ENCODE measurements at places on chromosomes 5 and 9.

- ATAC-seq = no peak
Measured at GRCh38 chr5:54017580-54017979, 292.8 kb downstream of the ARL15 start.

DNA sequence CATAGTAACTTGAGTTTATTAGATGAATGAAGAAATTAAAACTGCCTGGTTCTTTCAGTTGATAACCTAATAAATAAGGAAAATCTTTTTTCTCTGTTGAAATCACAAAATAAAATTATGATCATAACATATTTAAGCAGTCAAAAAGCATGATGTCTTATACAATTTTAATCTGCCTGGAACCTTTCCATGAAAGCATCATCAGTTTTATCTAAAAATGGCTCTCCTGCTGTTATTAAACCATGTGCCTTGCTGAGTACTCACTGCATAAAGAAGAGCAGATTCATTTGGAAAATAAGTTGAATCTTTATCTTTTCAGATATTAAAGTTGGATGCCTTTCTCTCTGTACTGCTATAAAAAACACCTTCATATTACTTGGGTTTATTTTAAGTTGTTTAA is 148.8 kb downstream of the SLC24A2 start:
- no peak for ATAC-seq

GRCh38 chr5:143427122-143427735 is 23.7 kb upstream of the NR3C1 start:
- no peak for ATAC-seq

DNA sequence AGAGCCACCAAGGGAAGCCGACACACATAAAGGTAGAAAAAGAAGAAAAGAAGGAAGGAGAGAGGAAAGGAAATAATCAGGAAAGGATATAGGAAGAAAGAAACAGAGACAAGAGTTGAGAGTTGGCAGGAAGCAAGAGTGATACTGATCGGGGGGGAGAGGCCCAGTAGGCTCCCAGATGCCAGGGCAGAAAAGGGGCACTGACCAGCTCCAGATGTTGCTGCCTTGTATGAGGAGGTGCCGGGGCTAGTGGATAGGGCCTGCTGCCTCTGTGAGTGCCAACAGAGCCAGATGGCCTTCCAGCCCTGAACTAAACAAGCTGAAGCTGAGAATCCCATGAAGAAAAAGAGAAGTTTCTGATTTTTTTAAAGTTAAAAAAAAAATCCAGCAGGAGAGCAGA is 82.0 kb upstream of the TRIM32 start:
- no peak for ATAC-seq

DNA sequence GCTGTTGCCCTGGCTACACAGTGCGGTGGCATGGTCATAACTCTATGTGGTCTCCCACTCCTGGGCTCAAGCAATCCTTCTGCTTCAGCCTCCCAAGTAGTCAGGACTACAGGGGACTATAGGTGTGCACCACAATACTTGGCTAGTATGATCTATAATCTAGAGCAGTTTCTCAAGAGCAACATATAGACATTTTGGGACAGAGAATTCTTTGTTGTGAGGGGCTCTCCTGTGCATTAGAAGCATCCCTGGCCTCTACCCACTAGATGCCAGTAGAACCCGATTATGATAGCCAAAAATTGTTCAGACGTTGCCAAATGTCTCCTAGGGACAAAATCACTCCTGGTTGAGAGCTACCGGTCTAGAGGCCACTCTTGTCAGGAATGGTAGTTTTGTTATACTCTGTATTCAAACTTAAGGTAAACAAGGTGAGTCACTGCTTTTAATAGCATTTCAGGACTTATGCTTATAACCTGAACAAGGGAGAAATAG is 7.2 kb downstream of the ANKHD1 start:
- ATAC-seq = peak; percentile 29

GRCh38 chr9:95249986-95250385 is 67.5 kb downstream of the FANCC start:
- no peak for ATAC-seq

GRCh38 chr5:72428669-72429068 is 78.5 kb downstream of the ZNF366 start:
- no peak for ATAC-seq

GRCh38 chr9:75604661-75605060 is 285.8 kb upstream of the PCSK5 start:
- no peak for ATAC-seq

- ATAC-seq = no peak
Measured at GRCh38 chr9:8637626-8638025, 838.0 kb upstream of the DMAC1 start.

DNA sequence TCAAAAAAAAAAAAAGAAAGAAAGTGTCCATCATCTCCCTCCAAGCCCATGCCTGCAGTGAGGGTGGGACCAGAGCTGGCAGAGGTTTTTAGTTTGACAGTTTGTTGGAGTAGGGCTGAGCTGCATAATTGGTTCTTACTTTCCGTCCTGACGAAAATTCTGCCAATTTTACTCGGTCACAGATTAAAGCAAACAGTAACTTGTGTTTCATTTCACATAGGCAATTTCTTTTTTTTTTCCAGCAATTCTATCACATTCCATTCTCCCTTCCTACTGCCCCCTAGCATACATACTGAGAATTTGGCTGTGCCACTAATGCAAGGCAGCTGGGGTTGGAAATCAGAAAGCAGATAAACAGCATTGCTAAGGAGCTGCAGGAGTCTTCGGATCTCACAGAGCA is 132.4 kb downstream of the FRMD3 start:
- no peak for ATAC-seq

DNA sequence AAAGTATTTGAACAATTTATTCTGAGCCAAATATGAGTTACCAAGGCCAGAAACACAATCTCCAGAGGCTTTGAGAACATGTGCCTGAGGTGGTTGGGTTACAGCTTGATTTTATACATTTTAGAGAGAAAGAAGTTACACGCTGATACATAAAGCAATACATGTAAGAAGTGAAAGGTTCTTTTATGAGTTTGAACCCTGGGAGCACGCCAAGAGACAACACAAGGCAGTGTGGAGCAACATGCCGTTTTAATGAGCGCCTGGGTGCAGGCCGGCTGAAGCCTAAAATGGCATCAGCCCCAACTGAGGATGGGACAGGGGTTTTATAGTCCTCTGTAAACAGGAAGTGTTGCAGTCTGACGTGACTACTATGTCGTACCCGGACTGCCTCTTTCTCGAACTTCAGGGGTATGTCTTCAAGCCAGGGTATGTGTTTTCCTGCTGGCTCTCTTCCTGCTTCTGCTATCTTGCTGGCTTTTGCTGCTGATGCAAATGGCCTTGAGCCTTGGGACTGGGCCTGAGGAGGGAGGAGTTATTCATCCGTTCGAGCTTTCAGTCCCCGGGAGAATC is 193.7 kb downstream of the CYLC2 start:
- no peak for ATAC-seq

DNA sequence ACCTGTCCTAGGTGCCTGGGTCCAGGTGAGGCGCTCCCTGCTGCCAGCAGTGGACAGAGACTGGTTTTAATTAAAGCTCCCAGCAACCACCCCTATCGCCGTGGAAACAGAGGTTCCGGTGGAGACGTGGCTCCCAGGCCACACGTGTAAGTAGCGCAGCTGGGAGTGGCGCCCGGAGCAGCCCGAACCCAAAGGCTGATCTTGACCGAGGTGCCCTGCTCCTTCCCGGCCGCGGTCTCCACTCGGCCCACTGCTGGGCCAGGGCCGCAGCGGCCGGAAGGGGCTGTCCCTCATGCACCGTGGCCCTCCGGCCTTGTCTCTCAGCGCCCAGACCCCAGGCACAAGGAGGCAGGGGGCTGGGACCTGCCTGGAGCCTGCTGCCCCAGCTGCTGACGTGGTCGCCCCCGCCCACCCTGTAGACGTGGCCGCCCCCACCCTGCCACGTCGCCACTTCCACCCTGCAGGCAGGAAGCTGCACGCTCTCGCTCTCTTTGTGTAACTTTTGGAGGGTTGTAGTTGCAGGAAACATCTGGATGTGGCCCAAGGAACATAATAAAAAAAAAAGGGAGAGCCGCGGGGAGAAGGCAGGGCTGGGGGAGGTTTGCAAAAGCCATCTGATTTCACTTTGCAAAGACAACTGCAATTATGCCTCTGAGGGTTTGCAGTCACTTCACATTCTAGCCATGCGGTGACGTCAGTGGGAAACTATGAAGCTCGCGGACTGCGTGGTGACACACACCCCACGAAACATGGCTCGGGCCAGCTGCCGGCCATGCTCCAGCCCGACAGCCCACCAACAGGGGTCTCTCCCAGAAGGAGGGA is 129.9 kb downstream of the RXRA start:
- peak; percentile 83 for ATAC-seq

- ATAC-seq = no peak
Measured at GRCh38 chr5:16378762-16379161, 86.8 kb downstream of the ZNF622 start.

DNA sequence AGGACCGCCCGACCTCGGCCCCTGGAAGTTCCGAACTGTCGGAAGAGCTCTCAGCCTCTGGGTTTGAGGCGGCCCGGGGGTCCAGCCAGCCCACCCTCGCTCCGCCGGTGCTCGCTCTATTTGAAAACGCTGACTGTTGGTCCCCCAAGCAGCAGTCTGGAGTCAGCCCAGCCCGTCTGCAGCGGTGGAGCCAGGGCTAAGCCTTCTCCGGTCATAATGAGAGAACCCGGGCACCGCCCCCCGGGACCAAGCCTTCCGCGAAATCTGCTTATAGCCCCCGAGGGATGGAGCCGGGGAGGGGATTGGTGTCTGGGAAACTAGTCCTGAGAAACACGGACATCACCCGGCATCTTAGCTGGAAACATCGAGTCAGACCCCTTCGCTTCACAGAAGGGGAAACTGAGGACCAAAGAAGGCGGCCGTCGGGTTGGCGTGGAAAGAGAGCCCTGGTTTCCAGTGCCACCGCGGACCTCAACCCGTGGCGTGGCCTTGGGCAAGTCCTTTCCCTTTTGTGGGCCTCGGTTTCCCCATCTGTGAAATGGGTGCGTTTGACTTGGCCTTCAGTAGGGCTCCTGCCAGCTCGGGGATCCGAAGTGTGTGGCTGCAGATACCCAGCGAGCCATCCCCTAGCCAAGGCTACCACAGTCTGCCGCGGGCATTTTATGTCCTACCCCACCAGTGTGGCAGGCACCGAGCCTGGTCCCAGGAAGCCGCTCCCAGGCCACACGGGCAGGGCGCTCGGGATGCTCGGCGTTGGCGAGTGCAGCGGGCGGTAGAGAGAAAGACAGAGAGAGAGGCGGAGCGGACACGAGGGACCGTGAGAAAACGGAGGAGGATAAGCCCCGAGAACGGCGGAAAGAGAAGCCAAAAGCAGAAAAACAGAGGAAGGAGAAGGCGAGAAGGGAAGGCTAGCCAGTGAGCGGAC is 857 bp downstream of the ADAM19 start:
- no peak for ATAC-seq

DNA sequence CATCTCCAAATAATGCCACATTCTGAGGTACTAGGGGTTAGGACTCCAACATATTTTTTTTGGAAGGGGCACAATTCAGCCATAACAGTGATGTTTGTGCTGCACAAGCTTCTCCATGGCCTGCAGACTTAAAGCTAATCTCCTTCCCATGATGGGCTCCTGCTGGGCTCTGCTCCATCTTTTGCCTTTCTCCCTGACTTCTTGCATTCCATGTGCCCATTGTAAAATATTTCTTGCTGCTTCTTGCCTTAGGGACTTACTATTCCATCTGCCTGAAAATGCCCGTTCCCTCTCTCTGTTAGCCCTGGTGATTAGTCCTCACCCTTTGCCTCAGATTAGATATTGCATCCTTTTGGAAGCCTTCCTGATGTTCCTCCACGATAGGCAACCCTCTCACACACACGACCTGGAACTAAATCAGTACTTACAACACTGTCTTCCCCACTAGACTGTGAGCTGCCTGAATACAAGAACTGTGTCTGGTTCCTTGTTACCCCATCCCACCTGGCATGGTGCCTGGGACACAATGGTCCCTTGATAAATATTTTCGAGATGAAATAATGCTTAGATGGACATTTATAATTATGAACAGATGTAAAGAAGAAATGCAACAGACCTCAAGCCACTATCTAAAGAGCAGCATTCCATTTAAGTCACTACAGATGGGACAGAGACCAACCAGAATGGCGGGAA is 33.5 kb downstream of the OR1J1 start:
- ATAC-seq = no peak

DNA sequence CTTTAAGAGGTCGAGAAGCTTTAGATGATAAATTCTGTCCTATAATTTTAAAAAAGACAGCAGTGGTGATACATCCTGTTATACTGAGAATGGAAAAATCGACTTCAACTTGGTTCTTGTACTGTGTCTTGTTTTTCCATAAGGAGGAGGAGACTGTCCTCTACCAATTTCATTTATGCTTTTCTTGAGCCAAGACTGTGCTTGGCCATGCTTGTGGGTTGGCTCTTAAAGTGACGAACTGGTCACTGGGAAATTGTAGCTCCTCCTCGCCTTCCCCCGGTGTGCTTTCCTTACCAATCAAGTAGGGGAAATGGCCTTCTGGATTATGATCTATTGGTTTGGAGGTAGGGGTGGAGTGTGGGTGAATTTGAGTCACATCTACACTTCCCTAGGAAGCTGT is 67.1 kb upstream of the HSPB3 start:
- no peak for ATAC-seq

DNA sequence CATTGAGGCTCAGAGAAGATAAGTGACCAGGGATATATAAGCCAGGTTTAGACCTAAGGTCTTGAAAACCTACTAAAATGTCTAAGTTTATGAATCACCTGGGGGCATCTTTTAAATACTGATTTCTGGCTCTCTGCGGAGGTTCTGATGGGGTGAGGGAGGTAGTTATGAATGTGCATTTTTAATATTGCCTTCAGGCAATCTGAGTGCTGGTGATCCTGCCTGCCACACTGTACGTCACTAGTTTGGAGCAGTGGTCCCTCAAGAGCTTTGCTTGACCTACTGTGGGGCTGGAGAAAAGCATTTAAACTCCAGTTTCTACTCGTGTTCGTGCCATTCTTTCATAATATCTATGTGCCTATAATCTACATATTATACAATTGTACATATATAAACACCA is 36.1 kb downstream of the KLF4 start:
- peak; percentile 23 for ATAC-seq

GRCh38 chr9:119148855-119149254 is 220.4 kb downstream of the BRINP1 start:
- no peak for ATAC-seq

- no peak for ATAC-seq
Measured at GRCh38 chr5:96584712-96585111, 77.5 kb upstream of the CAST start.

DNA sequence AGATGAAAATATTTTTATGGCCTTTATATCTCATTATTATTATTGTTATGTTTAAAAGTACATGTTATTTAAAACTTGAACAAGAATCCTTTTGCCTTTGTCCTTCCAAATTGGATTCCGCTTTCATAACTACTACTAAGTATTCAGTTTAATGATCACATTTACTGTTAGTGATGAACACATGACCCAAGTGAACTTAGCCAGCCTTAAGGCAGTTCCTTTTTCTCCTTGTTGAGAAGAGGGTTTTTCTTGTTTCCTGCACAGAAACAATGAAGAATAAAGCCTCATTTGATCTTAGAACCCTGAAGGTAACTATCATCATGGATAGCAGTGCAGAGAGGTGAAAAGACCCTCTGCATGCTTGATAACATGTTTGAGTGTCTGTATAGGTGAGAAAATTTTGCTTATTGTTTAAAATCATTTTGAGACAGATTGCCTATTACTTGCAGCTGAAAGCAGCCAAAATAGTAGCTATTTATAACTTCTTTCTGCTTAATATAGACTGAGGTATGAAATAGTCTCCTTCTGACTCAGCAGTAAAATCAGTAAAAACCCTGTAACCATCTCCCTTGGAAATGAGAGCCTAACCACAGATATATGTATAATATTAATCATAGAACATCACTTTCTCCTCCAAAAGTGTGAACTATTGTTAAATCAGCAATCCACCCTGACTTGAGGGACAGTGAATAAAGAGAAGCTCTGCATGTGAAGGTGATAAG is 266.2 kb downstream of the SPATA31D1 start:
- ATAC-seq = no peak

- ATAC-seq = no peak
Measured at GRCh38 chr5:107878661-107879060, 207.9 kb upstream of the EFNA5 start.

Data from motor neuron (in vitro differentiated cells).